Esophagus squamous epithelium (tissue), 5 donors: ENCODE measurements at places on chromosomes 7 and 10.

GRCh38 chr7:130793855-130794618 lies 60.0 kb upstream of the KLF14 start:
- H3K27me3 ChIP-seq = no peaks in the 10 kb centered on the region
- H3K4me1 ChIP-seq = no peaks in the 10 kb centered on the region

DNA sequence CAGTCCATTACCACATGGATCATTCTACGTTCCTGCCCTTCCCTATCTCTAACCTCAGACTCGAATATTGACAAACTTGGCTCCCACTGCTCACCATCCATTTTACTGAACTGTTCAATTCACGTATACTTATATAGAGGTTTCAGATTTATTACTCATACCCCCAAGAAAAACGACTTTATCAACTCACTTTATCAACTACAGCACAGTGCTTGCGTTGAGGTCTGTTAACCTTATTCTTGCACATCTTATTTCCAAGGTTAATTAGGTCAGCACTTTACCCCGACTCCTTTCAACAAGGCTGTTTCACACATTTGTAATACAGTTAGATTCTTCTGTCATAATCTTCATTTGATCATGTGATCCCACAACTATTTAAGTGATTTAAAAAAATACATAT lies 162.3 kb upstream of the AHR start:
- no peaks in the 10 kb centered on the region for H3K36me3 ChIP-seq
- H3K27ac ChIP-seq = no peak overlapping the region
- no peak for DNase-seq
- H3K4me1 ChIP-seq = no peaks in the 10 kb centered on the region
- H3K27me3 ChIP-seq = no peaks in the 10 kb centered on the region
- no peak overlapping the region for H3K4me3 ChIP-seq

- no peak overlapping the region for H3K27ac ChIP-seq
- no peaks in the 10 kb centered on the region for H3K27me3 ChIP-seq
- DNase-seq = no peak
These were observed 196.2 kb downstream of the PTN start for GRCh38 chr7:137147338-137147720.

DNA sequence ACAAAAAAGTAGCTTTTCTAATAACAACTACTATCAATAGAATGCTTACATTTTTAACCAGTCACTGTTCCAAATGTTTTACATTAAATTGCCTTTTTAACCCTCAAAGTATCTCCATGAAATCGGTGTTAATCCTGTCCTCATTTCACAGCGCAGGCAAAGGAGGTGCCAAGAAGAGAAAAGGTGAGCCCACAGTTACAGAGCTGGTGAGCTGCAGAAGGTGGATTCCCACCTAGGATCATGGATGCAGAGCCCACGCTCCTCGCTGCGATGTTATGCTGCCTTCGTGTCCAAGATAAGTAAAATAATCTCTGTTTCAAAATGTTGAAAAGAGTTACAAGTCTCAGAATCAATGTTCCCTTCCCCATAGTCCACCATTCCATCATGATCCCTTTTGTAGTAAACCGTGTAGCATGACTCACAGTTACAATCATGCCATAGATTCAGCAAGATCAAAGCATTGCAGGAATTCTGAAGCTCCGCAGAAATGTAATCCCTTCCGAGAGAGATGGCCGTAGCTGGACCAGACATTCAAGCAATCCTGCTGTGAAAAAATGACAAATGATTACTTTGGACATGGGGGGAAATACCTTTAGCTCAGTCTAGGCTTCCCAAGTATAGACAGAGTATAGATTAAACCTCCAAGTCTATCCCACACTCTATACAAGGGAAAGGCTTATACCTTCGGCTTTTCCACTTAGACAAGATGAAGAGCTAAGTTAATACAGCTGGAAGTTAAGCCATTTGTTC lies 394.7 kb upstream of the AKR1E2 start:
- no peak for DNase-seq
- H3K27me3 ChIP-seq = no peaks in the 10 kb centered on the region
- no peaks in the 10 kb centered on the region for H3K36me3 ChIP-seq
- no peaks in the 10 kb centered on the region for H3K4me1 ChIP-seq
- H3K27ac ChIP-seq = no peak overlapping the region

GRCh38 chr7:66920256-66920655 lies 769 bp upstream of the TMEM248 start:
- H3K4me3 ChIP-seq = peak overlapping the region; percentile 99
- H3K27ac ChIP-seq = no peak overlapping the region
- H3K36me3 ChIP-seq = peaks cover 13% of the 10 kb centered on the region

DNA sequence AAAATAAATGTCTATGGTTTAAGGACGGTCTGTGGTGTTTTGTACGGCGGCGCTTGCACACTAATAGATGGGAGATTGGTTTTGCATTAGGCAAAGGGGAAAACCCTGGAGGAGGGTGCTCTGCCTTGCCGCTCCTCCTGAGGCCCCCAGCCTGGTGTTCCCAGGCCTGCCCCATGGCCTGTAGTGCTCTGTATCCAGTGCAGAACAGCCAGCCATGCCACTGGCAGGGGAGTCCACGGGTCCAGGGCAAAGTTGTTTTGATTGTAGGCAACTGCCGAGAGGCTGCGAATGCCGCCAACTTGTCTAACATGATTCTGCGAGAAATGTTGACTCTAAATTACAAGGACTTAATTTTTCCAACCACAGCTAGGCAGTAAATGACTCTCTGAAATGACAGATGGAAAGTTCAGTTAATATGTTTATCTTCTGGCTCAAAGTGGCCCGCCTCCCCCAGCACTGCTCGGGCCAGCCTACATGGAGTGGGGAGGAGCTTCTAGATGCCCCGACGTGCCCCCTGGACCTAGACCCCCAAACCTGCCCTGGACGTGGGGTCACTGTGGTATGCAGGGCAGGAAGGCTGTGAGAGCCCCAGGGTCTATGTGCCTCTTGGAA lies 104.6 kb upstream of the GDF10 start:
- H3K4me3 ChIP-seq = no peak overlapping the region
- H3K36me3 ChIP-seq = no peaks in the 10 kb centered on the region
- H3K4me1 ChIP-seq = no peaks in the 10 kb centered on the region
- no peak overlapping the region for H3K27ac ChIP-seq

DNA sequence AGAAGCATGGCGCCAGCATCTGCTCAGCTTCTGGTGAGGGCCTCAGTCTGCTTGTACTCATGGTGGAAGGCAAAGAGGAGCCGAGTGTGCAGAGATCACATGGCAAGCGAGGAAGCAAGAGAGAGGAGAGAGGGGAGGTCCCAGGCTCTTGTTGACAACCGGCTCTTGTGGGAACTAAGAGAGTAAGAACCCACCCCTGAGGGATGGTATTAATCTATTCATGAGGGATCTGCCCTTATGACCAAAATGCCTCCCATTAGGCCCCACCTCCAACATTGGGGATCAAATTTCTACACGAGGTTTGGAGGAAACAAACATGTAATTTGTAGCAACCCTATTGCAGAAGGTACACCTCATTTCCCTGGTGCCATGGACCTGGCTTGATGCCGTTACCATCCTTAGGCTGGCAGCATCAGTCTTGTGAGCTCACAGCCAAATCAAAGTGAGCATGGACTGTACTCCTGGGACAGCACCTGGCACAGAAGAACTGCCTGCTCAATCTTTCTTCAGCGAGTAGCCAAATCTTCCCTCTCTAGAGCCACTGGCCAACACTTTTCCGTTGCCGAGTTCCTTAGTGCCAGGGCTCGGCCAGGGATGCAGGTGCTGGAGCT lies 6.5 kb downstream of the BTBD16 start:
- no peak for DNase-seq
- H3K4me1 ChIP-seq = no peaks in the 10 kb centered on the region
- H3K4me3 ChIP-seq = no peak overlapping the region
- H3K36me3 ChIP-seq = no peaks in the 10 kb centered on the region
- no peaks in the 10 kb centered on the region for H3K27me3 ChIP-seq
- no peak overlapping the region for H3K27ac ChIP-seq

GRCh38 chr10:75432763-75433162 lies 1.3 kb downstream of the LRMDA start:
- H3K4me3 ChIP-seq = no peak overlapping the region
- H3K36me3 ChIP-seq = no peaks in the 10 kb centered on the region
- DNase-seq = no peak

DNA sequence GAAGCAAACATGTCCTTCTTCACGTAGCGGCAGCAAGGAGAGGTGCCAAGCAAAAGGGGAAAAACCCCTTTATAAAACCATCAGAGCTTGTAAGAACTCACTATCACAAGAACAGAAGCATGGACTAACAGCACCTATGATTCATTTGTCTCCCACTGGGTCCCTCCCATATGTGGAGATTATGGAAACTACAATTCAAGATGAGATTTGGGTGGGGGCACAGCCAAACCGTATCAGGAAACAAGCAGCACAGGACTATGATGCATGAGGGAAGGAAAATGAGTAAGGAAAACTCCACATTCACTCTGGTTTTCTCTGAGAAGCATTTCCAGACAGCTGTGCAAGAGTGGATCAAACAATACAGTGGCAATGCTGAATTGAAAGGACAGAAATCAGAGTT lies 81.6 kb downstream of the RSU1 start:
- H3K27me3 ChIP-seq = no peaks in the 10 kb centered on the region
- no peaks in the 10 kb centered on the region for H3K4me1 ChIP-seq

GRCh38 chr10:114604357-114605130 lies 53.5 kb downstream of the ABLIM1 start:
- no peak for DNase-seq
- H3K4me1 ChIP-seq = peaks cover 74% of the 10 kb centered on the region
- no peaks in the 10 kb centered on the region for H3K36me3 ChIP-seq

- no peaks in the 10 kb centered on the region for H3K36me3 ChIP-seq
- H3K27me3 ChIP-seq = no peaks in the 10 kb centered on the region
- no peak for DNase-seq
- peaks cover 8% of the 10 kb centered on the region for H3K4me1 ChIP-seq
- no peak overlapping the region for H3K27ac ChIP-seq
- H3K4me3 ChIP-seq = peak overlapping the region; percentile 70
These were observed 2.1 kb downstream of the TRDMT1 start for GRCh38 chr10:17199351-17199804.

DNA sequence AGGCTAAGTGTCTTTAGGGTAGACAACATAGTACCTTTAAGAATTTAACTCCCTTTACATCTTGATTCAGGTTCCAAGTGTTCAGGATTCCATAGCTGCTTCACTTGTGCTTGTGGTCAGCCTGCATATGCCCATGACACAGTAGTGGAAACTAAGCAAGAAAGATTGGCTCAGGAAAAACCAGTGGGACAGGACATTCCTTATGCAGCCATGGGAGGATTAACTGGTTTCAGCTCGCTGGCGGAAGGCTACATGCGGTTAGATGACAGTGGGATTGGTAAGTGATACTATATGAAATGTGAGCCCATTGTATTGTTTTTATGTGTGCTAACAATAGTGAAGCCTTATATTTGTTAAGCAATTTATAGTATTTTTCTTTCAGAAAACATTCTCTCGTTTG lies 11.3 kb downstream of the FAM221A start:
- H3K27ac ChIP-seq = peak overlapping the region; percentile 57
- H3K4me3 ChIP-seq = no peak overlapping the region
- no peak for DNase-seq
- no peaks in the 10 kb centered on the region for H3K4me1 ChIP-seq

GRCh38 chr7:114026486-114027089 lies 107.8 kb upstream of the PPP1R3A start:
- no peaks in the 10 kb centered on the region for H3K4me1 ChIP-seq
- no peak overlapping the region for H3K4me3 ChIP-seq
- DNase-seq = no peak
- H3K27me3 ChIP-seq = no peaks in the 10 kb centered on the region

DNA sequence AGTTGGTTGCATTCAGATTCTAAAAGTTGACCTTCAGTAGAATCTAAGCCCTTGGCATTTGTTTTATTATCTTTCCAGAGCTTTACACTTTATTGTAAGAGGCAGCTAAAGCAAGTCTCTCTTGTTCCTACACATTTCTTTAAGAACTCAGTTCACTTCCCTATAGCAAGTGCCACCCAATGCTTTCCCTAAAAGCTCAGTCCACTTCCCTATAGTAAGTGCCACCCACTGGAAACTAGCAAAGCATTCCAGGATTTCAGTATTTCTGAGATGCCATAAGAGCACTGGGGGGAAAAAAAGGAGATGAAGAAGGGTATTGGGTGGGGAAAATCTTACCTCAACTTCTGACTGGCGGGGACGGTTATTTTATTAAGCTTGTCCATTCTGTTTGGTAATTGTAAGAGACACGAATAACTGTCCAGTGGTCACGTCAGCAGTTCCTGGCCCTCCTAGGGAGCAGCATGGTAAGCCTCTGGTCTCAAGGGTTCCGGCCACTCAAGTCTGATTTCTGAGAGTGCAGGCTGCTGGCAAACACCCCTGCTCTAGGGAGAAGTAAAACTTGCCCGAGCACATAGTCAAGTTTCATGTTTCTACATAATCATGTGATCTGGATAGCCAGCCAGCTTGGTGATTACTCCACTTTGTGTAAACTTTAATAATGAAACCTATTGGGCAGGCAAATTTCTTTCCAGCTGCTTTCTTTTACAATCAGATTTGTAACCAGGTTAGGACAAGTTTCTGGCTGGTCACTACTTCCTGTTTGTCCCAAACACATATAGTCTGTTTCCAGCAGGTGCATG lies at the start of gene BLNK:
BLNK (minus strand) TSS at position 554 of the 800 bp plus-strand sequence; CDS start at position 383, 171 bp downstream.
- no peaks in the 10 kb centered on the region for H3K36me3 ChIP-seq
- H3K4me3 ChIP-seq = peak within 1 kb of the TSS; percentile 58
- peak; percentile 37 for DNase-seq
- H3K4me1 ChIP-seq = peaks cover 18% of the 10 kb centered on the region

DNA sequence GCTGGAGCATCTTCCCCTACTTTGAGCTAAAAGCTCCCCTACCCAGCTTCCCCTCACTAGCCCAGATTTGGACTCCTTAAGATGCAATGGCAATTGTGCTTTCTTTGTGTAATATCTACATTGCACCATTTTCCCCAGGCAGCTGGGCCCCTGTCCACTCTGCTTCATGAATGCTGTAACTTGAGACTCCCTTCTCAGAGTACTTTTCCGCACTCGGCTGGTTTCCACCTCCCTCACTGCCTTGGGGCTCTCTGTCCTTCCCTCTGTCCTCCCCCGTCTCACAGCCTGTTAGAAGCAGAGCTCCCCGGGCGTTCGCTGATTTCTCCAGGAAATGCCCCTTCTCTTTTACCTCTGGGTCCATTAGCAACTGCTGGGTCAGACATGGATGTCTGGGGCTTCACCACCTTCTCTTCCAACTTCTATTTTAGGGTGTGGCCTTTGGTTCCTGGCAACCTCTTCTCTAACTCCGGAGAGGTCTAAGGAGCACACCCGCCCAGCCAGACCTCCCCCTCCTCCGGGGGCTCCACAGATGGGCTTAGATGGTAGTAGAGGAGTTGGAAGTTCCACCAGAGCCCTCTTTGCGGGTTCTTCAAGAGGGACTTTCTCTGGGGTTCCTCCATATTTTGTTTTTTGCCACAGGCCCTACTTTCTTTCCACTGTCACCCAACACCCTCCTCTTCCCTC lies 2.9 kb upstream of the TMEM72 start:
- H3K36me3 ChIP-seq = no peaks in the 10 kb centered on the region
- no peak overlapping the region for H3K4me3 ChIP-seq
- no peak overlapping the region for H3K27ac ChIP-seq
- H3K27me3 ChIP-seq = peaks cover 7% of the 10 kb centered on the region
- H3K4me1 ChIP-seq = no peaks in the 10 kb centered on the region
- DNase-seq = no peak
